ENCODE measurements at places on chromosomes 2 and 18.
A peak's percentile ranks its signal among the peaks of the same experiment; 100 is the strongest.

DNA sequence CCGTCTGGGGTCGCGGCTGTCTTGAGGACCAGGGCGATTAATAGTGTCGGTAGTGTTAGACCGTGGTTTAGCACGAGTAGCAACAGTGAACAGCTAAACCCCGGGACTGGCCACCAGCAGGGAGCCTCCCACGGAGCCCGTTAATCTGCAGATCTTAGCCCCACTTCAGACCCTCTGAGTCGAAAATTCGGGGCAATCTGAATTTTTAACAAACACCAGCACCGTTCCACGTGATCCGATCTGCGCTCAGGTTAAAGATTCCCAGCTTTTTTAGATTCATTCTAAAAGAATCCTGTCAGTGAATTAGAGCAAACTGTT, 479 bp upstream of the ATP5F1A start:
- peak; percentile 30 for DNase-seq

DNA sequence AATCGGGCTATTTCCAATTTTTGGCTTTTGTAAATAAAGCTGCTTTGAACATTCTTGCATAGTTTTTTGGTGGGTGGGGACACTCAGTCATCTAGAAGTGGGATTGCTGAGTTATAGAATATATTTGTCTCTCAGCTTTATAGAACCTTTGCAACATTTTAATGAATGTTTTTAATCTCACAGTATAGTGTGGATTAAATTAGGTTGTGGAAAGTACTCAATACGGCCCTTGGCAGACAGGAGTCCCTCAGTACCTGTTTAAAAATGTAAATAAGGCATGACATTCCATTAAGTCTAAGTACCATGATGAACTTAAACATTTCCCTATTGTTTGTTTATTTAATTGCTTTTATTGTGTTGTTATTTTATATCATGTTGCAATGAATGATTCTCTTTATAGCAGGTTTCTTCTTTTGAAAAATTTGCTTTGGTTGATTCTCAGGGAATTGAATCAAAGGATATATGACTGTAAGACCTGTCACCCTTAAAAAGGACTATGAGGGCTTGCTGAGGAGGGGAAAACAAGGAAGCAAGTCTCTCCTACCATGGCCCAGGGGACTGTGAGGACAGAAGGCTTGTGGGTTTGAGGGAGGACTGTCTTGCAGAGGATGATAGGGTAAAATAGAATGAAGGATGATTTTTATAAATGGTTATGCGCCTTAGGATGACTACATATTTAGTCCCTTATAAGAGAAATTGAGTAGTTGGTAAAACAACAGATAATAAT, 165.1 kb downstream of the RPIA start:
- no peak for DNase-seq

- peak; percentile 59 for DNase-seq
Measured at GRCh38 chr2:164430166-164430783, 191.0 kb downstream of the GRB14 start.

DNA sequence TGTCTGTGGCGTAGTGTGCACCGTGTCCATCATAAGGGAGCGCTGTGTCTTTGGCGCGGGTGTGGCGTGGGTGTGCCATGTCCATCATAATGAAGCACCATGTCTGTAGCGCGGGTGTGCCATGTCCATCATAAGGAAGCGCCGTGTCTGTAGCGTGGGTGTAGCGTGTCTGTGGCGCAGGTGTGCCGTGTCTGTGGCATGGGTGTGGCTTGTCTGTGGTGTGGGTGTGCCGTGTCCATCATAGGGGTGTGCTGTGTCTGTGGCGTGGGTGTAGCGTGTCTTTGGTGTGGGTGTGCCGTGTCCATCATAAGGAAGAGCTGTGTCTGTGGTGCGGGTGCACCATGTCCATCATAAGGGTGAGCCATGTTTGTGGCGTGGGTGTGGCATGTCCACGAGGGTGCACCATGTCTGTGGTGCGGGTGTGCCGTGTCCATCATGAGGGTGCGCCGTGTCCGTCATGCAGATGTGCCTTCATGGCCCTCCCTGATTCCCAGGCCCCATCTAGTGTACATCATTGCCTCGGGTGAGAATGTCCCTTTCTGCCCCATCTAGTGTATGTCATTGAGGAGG, 275.0 kb downstream of the GBX2 start:
- no peak for DNase-seq

- peak; percentile 29 for DNase-seq
Measured at GRCh38 chr2:236366397-236366796, 102.2 kb upstream of the ASB18 start.

GRCh38 chr2:3284657-3285630, 92.7 kb downstream of the EIPR1 start:
- DNase-seq: no peak

- DNase-seq: no peak
Measured at GRCh38 chr2:19857806-19858205, 44.0 kb downstream of the TTC32 start.

GRCh38 chr18:79948719-79949411, 2.6 kb downstream of the SLC66A2 start:
- no peak for DNase-seq

GRCh38 chr2:168650139-168650538, 152.3 kb upstream of the NOSTRIN start:
- DNase-seq: no peak

DNA sequence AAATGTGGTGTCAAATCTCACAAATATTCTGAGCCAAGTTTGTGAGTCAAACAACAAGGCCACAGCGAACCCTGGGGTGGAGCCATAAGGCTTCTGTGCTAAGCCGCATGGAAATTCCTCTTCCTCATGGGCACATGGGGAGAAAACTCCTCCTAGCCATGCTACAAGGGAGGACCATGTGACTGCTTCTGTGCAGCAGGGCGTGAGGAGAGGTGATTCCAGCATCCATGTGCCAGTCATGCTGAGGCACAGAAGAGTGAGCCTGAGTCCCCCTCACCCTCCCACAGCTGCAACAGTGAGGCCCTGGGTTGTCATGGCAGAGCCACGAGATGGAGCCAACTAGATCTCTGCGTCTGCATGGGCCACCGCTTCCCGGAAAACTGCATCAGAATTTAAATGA, 488.8 kb upstream of the RAB6C start:
- DNase-seq: no peak

DNA sequence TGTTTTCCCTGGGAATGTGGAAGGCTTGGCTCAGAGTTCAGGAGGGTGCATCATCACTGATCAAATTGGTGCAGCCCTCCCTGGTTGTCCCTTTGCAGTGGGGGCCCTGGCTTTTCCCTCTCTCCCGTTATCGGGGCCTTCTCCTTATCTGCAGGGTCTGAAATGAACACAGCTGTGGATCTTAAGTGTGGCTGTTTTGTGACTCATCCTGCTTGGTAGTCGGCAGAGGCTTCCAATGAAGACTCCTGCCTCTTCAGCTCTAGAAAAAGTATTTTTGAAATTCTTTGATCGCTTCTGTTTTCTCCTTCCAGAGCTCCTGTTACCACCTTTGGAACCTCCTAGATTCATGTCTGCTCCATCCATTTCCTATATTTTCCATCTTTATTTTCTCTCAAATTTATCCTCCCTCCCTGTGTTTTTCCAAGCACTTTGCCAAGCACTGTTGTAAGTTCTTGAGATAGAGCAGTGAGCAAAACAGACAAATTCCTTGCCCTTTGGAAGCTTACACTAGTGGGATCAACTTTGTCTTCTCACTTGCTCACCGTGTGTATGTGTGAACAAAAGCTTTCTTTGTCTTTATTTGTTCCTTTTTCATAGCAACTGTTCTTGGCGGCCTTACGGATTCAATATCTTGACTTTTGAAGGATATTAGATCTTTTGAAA, 45.7 kb downstream of the RALB start:
- DNase-seq: no peak

DNA sequence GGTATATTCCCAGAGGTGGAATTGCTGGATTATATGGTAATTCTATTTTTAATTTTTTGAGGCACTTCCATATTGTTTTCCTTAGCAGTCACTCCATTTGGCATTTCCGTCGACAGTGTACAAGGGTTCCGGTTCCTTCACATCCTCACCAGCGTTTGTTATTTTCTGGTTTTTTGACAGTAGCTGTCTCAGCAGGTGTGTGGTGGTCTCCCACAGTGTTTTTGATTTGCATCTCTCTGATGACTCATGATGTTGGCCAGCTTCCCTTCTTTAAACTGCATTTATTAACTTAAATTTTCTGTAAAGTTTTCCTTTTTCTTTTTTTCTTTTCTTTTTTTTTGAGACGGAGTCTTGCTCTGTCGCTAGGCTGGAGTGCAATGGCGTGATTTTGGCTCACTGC, 19.7 kb downstream of the SH3BP4 start:
- DNase-seq: no peak

- peak; percentile 91 for DNase-seq
Measured at GRCh38 chr2:112692495-112692911, 28.3 kb upstream of the NT5DC4 start.

DNA sequence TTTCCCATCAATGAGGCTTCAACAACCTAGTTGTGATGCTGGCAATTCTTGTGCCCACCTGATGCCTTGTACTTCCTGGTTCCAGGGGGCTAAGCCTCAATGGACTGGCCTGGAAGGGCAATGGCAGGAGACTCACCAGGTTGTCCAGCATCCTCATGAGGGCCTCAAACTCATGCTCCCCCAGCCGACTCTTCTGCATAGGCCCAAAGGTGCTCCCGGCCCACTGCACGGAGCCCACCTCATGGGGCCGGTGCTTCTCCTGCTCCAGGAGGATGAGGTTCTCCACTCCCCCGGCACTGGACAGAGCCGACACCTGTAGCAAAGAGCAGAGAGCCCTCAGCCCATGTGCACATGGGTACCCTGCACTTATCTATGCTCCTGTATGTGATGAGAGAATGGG, 84.5 kb downstream of the ADD2 start:
- DNase-seq: no peak

DNA sequence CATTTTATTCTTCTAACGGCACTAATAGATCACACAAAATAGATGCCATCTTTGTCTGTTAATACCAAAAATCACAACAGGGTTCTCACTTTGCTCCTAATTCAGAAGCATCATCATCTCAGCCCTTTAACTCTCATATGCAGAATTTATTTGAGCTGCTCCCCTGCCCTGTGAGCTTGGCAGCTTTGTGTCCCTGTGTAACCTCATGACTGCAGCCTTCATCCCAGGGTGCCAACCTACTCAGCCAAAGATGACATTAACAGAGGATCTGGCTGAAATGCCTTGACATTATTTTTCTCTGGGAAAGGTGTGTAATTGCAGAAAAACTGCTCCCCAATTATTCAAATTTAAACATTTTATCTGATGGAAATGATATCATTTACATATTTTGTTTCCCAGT, 319.4 kb downstream of the NRXN1 start:
- no peak for DNase-seq

DNA sequence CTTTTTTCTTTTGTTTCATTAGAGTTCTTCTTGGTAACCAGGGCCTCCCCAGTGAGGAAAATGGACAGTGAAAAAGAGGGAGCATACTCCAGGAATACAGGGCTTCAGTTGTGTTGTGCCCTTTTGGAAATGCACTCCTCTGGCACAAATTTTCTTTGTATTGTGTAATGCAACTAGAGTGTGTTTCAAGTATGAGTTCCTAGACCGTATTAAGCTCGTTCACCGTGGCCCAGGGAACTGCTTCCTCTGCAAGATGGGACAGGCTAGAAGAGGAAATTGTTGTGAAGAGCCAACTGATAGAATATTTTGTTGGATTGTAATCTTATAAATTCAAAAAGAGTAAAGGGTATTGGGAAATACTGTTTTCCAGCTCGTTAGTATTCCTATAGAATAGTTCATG, 137.2 kb upstream of the TTC39C start:
- no peak for DNase-seq

GRCh38 chr18:78021196-78021595, 771.5 kb downstream of the GALR1 start:
- no peak for DNase-seq

GRCh38 chr18:9637036-9637767, 22.8 kb upstream of the PPP4R1 start:
- DNase-seq: no peak

- DNase-seq: no peak
Measured at GRCh38 chr18:13308369-13308768, 89.8 kb downstream of the LDLRAD4 start.

DNA sequence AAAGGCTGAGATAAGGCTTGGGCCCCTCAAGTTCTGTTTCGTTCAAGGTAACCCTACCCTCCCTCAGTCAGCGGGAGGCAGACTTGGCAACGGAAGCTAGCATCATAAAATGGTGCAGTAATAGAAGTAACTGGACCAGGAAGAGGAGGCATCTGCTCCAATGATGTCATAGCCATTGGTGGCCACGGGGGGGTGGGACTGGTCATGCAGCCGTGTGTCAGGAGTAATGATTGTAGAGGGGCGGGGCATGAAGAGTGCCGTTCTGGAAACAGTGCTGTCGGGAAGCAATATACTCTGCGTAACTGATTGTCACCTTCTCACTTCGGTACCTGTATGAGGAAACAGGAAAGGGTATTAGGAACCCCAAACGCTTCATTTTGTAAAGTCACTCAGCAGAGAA, 6.9 kb upstream of the POLR2D start:
- no peak for DNase-seq
